ENCODE measurements at places on chromosomes 2 and 18. TPM values are rescaled to one million over a fixed set of nuclear protein-coding genes. Genes with fewer than 3 reads are reported as not detected.
A peak's percentile ranks its signal among the peaks of the same experiment; 100 is the strongest.

Gene SETBP1
- total RNA-seq, result 42.4 TPM

Gene MOCOS
- total RNA-seq, result 4.4 TPM

Gene IL36A
- not detected for total RNA-seq

Gene FAM110C
- 3.4 TPM for total RNA-seq

Gene MC2R
- not detected for total RNA-seq

Gene PSMA8
- total RNA-seq, result not detected

Gene NOL4
- total RNA-seq, result not detected

Gene SRD5A2
- not detected for total RNA-seq

Gene OTOF
- total RNA-seq, result 0.06 TPM

Gene HOXD12
- total RNA-seq, result not detected

DNA sequence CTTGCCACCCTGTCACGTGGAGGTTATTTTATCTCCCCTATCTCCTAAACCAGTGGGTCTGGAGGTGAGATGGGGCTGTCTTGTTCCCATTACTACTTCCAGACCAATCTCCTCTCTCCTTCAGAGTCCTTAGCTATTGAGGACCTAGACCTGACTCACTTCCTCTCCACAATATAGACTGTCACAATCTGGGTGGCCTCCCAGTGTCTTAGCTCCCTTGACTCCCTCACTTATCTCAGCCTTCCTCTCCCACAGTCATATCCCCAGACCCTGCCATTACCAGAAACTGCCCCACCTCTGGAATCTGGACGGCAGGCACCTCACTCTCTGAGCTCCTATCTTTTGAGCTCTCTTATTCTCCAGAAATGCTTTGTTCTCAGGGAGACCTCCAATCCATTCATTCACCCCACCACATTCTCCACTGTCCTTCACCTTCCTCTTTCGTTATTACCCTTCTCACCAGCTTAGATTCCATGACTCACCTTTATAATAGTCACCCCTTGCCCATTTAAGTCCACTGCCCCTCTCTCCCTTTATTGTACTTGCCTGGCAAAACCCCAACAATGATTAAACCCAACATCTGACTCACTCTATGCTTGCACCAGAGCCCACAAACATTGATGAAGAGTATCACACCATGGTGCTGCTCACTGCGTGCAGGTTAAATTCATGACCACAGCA lies 23.3 kb upstream of the SIX3 start:
- no peak for DNase-seq
- no peak overlapping the region for H3K4me3 ChIP-seq
- H3K36me3 ChIP-seq, result no peaks in the 10 kb centered on the region
- H3K27me3 ChIP-seq, result no peaks in the 10 kb centered on the region
- H3K4me1 ChIP-seq, result no peaks in the 10 kb centered on the region
- H3K27ac ChIP-seq, result no peak overlapping the region

GRCh38 chr2:63755965-63756364 lies 85.7 kb upstream of the UGP2 start:
- H3K4me1 ChIP-seq, result no peaks in the 10 kb centered on the region
- no peaks in the 10 kb centered on the region for H3K27me3 ChIP-seq
- no peak overlapping the region for H3K27ac ChIP-seq
- no peak overlapping the region for H3K4me3 ChIP-seq
- no peak for DNase-seq

DNA sequence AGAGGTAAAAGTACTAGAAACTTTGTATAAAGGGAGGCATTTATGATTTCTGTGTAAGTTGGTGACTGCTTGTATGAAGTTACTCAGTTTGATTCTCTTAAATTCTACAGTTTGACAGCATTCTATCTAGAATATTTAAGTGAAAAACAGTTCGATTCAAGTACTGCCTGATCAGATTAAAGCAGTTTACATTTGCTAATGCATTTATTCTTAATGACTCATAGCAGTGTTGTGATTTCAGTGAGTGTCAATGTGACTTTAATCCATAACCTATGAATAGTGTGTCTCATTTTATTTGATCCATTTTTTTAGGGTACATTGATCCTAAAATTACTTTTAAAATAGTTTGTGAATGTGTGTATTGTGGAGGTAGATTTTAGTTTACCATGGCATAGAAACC lies 35.7 kb downstream of the WDR43 start:
- peaks cover 4% of the 10 kb centered on the region for H3K36me3 ChIP-seq
- no peaks in the 10 kb centered on the region for H3K27me3 ChIP-seq
- no peak overlapping the region for H3K4me3 ChIP-seq
- no peak for DNase-seq
- no peaks in the 10 kb centered on the region for H3K4me1 ChIP-seq

- no peak overlapping the region for H3K27ac ChIP-seq
- no peak for DNase-seq
- no peaks in the 10 kb centered on the region for H3K27me3 ChIP-seq
- no peak overlapping the region for H3K4me3 ChIP-seq
- no peaks in the 10 kb centered on the region for H3K36me3 ChIP-seq
Observed at GRCh38 chr18:52401236-52401635, 61.2 kb downstream of the DCC start.

GRCh38 chr2:33023728-33024500 lies 77.2 kb downstream of the LTBP1 start:
- H3K27me3 ChIP-seq, result no peaks in the 10 kb centered on the region
- no peak for DNase-seq
- H3K36me3 ChIP-seq, result no peaks in the 10 kb centered on the region
- H3K4me1 ChIP-seq, result peaks cover 1% of the 10 kb centered on the region
- H3K27ac ChIP-seq, result no peak overlapping the region

- no peak overlapping the region for H3K4me3 ChIP-seq
- no peak overlapping the region for H3K27ac ChIP-seq
- no peaks in the 10 kb centered on the region for H3K36me3 ChIP-seq
- H3K4me1 ChIP-seq, result no peaks in the 10 kb centered on the region
- DNase-seq, result no peak
Observed at GRCh38 chr18:5309888-5310470, 14.5 kb upstream of the ZBTB14 start.

- H3K36me3 ChIP-seq, result no peaks in the 10 kb centered on the region
- no peaks in the 10 kb centered on the region for H3K4me1 ChIP-seq
- no peak overlapping the region for H3K4me3 ChIP-seq
Observed at GRCh38 chr2:134685967-134686366, 32.8 kb downstream of the TMEM163 start.

- no peaks in the 10 kb centered on the region for H3K36me3 ChIP-seq
- H3K4me1 ChIP-seq, result no peaks in the 10 kb centered on the region
- no peak overlapping the region for H3K27ac ChIP-seq
- no peaks in the 10 kb centered on the region for H3K27me3 ChIP-seq
- no peak overlapping the region for H3K4me3 ChIP-seq
Observed at GRCh38 chr2:201362396-201362795, 5.3 kb upstream of the FLACC1 start.

- no peak overlapping the region for H3K4me3 ChIP-seq
- no peak for DNase-seq
- H3K36me3 ChIP-seq, result no peaks in the 10 kb centered on the region
- H3K27me3 ChIP-seq, result no peaks in the 10 kb centered on the region
Observed at GRCh38 chr2:12704378-12704777, 12.4 kb upstream of the TRIB2 start.

- H3K4me1 ChIP-seq, result no peaks in the 10 kb centered on the region
- no peak overlapping the region for H3K27ac ChIP-seq
- no peaks in the 10 kb centered on the region for H3K36me3 ChIP-seq
- no peak for DNase-seq
Observed at GRCh38 chr2:220320326-220320725, 692.9 kb downstream of the SLC4A3 start.

DNA sequence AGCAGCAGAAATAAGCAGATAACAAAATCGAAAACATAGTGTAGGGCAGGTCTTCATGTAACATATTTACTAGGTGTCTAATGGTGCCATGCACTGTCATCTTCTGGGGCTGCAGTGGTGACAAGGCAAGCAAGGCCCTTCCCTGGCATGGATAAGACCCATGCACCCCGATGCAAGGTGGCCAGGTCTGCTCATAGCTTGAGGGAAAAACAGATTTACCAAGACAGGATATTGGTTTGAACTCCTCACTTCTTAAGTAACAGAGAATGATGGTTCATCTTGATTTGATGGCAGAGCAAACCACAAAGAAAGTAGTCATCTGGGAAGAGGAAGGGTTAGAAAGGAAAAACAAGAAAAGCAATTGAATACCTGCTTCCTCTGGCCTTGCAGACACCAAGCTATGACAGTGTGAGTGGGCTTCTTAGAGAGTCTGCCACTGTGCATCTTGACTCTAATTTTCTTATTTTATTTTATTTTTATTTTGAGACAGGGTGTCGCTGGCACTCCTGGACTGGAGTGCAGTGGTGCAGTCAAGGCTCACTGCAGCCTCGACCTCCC lies 35.8 kb upstream of the EML6 start:
- no peaks in the 10 kb centered on the region for H3K4me1 ChIP-seq
- no peak for DNase-seq
- no peaks in the 10 kb centered on the region for H3K27me3 ChIP-seq
- no peak overlapping the region for H3K27ac ChIP-seq
- no peak overlapping the region for H3K4me3 ChIP-seq

GRCh38 chr2:224410946-224411561 lies 9.1 kb upstream of the FAM124B start:
- DNase-seq, result no peak
- no peak overlapping the region for H3K4me3 ChIP-seq
- no peak overlapping the region for H3K27ac ChIP-seq
- H3K27me3 ChIP-seq, result peaks cover 1% of the 10 kb centered on the region

DNA sequence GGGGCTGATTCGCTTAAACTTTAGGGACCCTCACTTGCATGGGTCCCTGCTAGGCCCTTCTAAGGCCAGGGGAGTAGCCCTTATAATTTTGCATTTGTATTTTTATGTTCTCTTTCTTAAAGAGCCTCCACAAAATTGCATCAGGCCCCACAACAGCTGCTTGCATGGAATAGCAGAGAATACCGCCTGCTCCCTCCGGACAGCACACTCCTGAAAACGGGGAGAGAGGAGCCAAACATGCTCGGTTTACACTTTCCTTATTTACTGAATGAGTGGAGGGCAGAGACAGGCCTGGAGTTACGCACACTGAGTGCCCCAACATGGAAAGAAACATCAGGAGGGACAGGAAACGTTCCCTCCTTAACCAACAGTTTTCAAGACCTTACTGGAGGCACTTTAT lies 132.2 kb downstream of the ANTXR1 start:
- no peak overlapping the region for H3K4me3 ChIP-seq
- H3K27ac ChIP-seq, result peak overlapping the region; percentile 45
- H3K4me1 ChIP-seq, result no peaks in the 10 kb centered on the region
- no peak for DNase-seq

GRCh38 chr18:48657447-48658120 lies 118.8 kb downstream of the CTIF start:
- H3K27ac ChIP-seq, result no peak overlapping the region
- H3K4me3 ChIP-seq, result no peak overlapping the region

DNA sequence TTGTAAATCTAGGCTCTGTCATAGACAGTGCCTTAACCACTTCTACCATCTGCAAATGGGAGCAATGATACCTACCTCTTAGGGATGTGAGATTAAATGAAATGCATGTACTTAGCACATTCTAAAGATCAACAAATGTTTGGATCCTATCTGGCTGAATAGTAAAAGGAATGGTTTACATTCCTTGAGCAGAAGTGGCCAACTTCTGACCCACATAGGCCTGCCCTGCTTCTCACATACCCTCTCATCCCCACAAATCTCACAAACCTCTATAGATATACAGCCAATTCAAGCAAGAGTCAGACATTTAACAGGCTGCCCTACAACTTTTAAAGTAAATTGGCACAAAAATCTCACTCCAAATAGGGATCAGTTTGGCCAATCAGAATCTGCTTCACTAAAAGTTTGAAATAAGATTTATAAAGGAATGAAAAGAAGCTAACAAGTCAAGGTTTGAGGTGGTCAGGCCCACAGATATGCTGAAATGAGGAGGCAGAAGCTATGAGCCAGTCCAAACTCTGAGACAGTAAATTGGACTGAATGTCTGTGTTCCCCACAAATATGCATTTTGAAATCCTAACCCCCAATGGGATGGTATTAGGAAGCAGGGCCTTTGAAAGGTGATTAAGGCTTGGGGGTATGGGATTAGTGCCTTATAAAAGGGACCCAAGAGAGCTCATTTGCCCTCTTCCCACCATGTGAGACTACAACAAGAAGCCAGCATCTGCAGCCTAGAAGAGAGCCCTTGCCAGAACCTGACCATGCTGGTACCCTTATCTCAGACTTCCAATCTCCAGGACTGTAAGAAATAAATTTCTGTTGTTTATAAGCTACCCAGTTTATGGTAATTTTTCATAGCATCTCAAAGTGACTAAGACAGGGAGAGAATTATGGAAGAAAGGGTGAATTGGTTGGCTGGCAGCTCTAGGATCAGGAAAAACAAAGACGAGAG lies 227.8 kb upstream of the RBMS1 start:
- no peaks in the 10 kb centered on the region for H3K36me3 ChIP-seq
- DNase-seq, result no peak
- no peaks in the 10 kb centered on the region for H3K27me3 ChIP-seq
- no peak overlapping the region for H3K27ac ChIP-seq
- H3K4me1 ChIP-seq, result no peaks in the 10 kb centered on the region
- no peak overlapping the region for H3K4me3 ChIP-seq

DNA sequence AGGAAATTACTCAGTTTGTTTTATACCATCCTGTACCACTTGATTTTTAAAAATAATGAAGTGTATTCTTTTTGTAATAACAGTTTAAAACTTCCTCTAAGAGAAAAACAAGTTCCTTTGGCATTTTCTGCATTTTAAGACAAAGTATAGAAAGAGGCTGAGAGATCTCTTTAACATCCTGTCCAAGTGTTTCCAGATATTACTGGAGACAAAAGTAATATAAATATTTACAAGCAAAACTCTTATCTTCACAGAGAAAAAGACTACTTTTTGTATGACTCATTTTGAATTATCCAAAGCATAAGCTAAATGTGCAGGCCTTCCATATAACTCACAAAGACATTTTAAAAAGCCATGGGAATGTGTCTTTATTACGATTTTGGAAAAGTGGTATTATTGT lies 221.1 kb downstream of the RDH14 start:
- H3K4me1 ChIP-seq, result no peaks in the 10 kb centered on the region
- no peak overlapping the region for H3K4me3 ChIP-seq
- H3K27ac ChIP-seq, result no peak overlapping the region
- no peaks in the 10 kb centered on the region for H3K36me3 ChIP-seq
- H3K27me3 ChIP-seq, result no peaks in the 10 kb centered on the region

- no peaks in the 10 kb centered on the region for H3K36me3 ChIP-seq
- no peak for DNase-seq
- no peaks in the 10 kb centered on the region for H3K27me3 ChIP-seq
- no peak overlapping the region for H3K27ac ChIP-seq
- H3K4me3 ChIP-seq, result no peak overlapping the region
Observed at GRCh38 chr18:44107187-44107586, 573.5 kb upstream of the SETBP1 start.

DNA sequence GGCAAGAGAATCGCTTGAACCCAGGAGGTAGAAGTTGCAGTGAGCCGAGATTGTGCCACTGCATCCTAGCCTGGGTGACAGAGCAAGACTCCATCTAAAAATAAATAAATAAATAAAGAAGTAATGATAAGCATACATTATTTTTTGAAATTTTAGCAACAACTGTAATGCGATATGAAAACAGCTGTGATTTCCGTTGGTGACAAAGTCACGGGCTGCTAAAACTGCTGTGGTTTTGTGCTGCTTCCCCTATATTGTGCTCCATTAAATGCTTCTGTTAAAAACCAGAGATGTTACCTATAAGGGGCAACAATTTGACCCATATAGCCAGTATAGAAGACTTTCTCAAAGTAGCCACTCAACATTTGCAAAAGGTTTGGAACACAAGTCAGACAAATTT lies 8.3 kb downstream of the TRIM54 start:
- DNase-seq, result no peak
- H3K27me3 ChIP-seq, result no peaks in the 10 kb centered on the region
- H3K27ac ChIP-seq, result no peak overlapping the region
- peaks cover 4% of the 10 kb centered on the region for H3K4me1 ChIP-seq
- no peaks in the 10 kb centered on the region for H3K36me3 ChIP-seq

Measured in aorta (tissue), 5 donors.